ENCODE measurements at places on chromosomes 11 and 22.

GRCh38 chr22:25955323-25955722, 213.3 kb downstream of the MYO18B start:
- no peak overlapping the region for H3K4me3 ChIP-seq
- no peaks in the 10 kb centered on the region for H3K36me3 ChIP-seq
- no peak for DNase-seq
- H3K4me1 ChIP-seq, result no peaks in the 10 kb centered on the region
- no peaks in the 10 kb centered on the region for H3K27me3 ChIP-seq
- no peak overlapping the region for H3K27ac ChIP-seq

DNA sequence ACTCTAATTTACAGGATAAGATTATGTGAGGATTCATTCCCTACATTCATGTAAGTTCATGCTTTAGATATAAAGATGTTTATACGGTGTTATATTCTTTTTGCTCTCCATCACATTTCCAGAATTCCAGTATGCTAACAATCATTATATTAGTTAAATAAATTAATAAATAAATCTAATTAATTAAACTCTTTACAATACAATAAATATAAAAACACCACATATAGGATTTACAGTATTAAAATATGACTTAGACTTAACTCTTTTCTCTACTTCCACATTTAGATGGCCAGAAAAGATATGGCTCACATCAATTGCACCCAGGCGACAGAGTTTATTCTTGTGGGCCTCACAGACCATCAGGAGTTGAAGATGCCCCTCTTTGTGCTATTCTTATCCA, at the start of gene OR8U1:
Gene OR8U1 (plus strand): TSS at position 301 of the 400 bp plus-strand sequence. CDS start 0 bp downstream, at position 301.
- H3K4me3 ChIP-seq, result no peak within 1 kb of the TSS
- no peaks in the 10 kb centered on the region for H3K4me1 ChIP-seq
- H3K27ac ChIP-seq, result no peak within 1 kb of the TSS
- DNase-seq, result no peak
- H3K36me3 ChIP-seq, result no peaks in the 10 kb centered on the region

GRCh38 chr11:29435421-29435820, 581.4 kb downstream of the KCNA4 start:
- H3K27me3 ChIP-seq, result no peaks in the 10 kb centered on the region
- no peak for DNase-seq
- no peak overlapping the region for H3K27ac ChIP-seq

DNA sequence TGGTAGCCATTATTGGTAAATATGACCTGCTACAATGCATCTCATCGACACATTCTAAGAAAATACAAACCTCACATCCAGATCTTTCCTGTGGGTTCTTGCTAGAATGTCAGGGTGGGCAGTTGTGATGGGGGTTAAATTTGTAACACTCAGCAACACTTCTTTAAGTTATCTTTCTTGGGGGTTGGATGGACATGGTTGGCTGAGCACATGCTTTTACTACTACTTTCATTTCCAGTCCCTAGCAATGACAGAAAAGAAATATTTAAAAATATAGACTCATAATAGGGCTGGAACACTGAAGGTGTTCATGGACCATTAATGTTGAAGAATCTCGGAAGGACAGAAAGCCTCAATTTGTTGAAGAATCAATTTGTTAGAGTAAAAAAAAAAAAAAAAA, 57.6 kb downstream of the APOL3 start:
- H3K4me1 ChIP-seq, result no peaks in the 10 kb centered on the region
- H3K27ac ChIP-seq, result no peak overlapping the region
- DNase-seq, result no peak
- H3K4me3 ChIP-seq, result no peak overlapping the region
- H3K36me3 ChIP-seq, result no peaks in the 10 kb centered on the region

DNA sequence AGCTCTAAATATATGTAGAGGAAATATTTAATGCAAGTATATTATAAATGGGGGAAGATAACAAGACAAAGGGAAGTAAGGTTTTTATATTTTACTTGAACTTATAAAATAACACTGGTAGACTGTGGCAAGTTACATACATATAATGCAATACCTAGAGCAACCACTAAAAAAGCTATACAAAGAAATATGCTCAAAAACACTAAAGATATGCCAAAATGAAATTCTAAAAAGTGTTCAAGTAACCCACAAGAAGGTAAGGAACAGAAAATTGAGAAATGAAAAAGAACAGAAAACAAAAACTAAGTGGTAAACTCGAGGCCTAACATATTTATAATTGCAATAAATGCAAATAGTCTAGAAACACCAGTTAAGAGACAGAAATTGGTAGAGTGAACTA, 32.5 kb downstream of the BTG4 start:
- no peak for DNase-seq
- no peak overlapping the region for H3K4me3 ChIP-seq
- no peaks in the 10 kb centered on the region for H3K27me3 ChIP-seq
- H3K36me3 ChIP-seq, result no peaks in the 10 kb centered on the region

DNA sequence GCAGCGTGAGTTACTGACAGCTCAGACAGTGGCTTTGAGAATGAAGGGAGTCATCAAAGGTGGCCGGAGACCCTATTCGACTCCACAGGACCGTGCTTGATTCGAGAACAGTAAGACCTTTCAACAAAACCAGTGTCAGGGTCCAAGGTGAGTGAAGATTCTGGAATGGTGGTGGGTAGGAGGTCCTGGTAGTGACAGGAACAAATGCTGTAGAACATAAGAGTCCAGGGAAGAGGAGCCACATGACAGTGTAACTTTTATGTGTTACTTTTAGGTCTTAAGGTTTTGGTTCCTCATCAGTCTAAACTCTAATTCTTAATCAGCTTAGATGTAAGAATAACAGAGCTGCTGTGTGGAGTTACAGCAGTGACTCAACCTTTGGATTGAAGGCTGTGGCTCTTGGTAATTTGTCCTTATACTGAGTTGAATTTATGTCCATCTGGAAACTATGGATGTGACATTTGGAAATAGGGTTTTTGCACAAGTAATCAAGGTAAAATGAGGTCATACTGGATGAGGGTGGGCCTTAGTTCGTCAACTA, 1.8 kb downstream of the TBC1D22A start:
- no peak overlapping the region for H3K27ac ChIP-seq
- no peak for DNase-seq
- H3K4me1 ChIP-seq, result no peaks in the 10 kb centered on the region
- H3K4me3 ChIP-seq, result peak overlapping the region; percentile 100
- peaks cover 3% of the 10 kb centered on the region for H3K36me3 ChIP-seq

DNA sequence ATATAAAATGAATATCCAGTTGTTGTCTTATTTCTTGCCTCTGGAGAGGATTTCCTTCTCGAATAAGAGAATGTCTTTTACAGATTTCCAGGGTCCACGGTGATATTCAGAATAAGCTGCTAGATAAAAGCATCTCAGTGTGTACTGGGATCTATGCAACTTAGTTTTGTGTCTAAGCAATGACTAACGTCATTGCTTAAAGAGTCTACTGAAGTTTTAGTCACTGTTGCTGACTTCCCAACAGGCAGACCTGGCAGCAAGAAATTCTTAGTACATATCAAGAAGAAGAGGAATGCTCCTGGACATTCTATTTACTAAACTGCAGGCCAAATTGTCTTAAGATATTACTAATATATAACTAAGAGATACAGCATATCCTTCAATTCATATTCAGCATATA, 70.3 kb downstream of the SOX6 start:
- H3K4me3 ChIP-seq, result no peak overlapping the region
- no peaks in the 10 kb centered on the region for H3K27me3 ChIP-seq
- DNase-seq, result no peak
- no peaks in the 10 kb centered on the region for H3K36me3 ChIP-seq
- no peaks in the 10 kb centered on the region for H3K4me1 ChIP-seq
- H3K27ac ChIP-seq, result no peak overlapping the region

- DNase-seq, result peak; percentile 68
- H3K4me1 ChIP-seq, result no peaks in the 10 kb centered on the region
- peak overlapping the region; percentile 82 for H3K4me3 ChIP-seq
- no peaks in the 10 kb centered on the region for H3K27me3 ChIP-seq
Observed at GRCh38 chr11:45771193-45771565, 33.8 kb upstream of the SLC35C1 start.

DNA sequence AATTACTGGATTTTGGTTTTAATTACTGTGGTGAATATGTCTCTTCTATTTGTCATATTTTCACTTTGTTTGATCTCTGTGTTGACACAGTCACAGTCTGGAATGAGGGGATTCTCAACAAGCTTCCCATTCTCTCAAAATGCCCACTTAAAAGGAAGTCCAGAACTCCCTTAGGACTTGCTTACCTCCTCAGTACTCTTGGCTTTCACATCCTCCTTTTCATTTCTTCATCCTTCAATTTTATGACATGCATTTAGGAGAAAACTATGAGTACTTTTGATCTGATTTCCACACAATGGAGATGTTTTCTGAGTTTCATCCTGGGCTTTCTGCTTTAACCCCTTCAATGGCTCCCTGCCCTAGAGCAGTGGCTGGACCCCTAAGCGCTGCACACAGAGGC, 49.3 kb upstream of the FLI1 start:
- H3K36me3 ChIP-seq, result no peaks in the 10 kb centered on the region
- H3K27me3 ChIP-seq, result no peaks in the 10 kb centered on the region
- H3K27ac ChIP-seq, result no peak overlapping the region

GRCh38 chr11:62728171-62728988, at the start of gene TTC9C:
TTC9C (plus strand) TSS chr11:62728486; CDS start chr11:62728849, 363 bp downstream.
- DNase-seq, result peak; percentile 81
- H3K27ac ChIP-seq, result peak within 1 kb of the TSS; percentile 96
- peaks cover 43% of the 10 kb centered on the region for H3K36me3 ChIP-seq
- H3K4me1 ChIP-seq, result no peaks in the 10 kb centered on the region
- H3K4me3 ChIP-seq, result peak within 1 kb of the TSS; percentile 95

- H3K27ac ChIP-seq, result peak within 1 kb of the TSS; percentile 22
- no peaks in the 10 kb centered on the region for H3K4me1 ChIP-seq
- no peaks in the 10 kb centered on the region for H3K27me3 ChIP-seq
- H3K4me3 ChIP-seq, result peak within 1 kb of the TSS; percentile 96
- peaks cover 2% of the 10 kb centered on the region for H3K36me3 ChIP-seq
Observed at GRCh38 chr11:74988541-74989259, at the start of gene NEU3. NEU3 (plus strand) TSS chr11:74988933; CDS start chr11:74989061, 128 bp downstream.

DNA sequence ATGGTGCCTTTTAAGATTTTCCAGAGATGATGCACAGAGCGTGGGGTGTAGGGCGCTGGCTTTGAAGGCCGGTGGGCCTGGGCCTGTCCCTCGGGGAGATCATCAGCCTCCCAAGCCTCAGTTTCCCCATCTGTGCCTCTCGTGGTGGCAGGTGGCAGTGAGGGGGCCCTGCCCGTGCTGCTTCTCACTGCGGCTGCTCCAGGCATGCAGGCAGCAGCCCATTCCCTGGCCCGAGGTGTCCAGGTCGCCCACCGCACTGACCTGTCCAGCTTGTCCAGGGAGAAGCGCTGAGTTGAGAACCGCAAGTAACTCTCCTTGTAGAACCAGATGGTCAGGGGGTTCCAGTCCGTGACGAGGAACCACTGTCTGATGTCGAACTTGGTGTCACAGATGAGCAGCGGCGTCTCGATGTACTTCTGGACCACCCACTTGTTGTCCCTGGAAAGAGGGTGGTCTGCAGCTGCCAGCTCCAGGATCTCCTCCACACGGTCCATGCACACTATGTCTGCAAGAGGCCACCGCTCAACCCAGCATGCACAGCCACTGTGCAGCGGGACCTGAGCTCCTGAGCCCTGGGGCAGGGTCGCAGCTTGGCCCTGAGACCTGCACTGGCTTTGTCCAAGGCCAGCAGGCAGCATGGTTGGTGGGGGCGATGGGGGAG, 20.5 kb upstream of the IL17REL start:
- H3K36me3 ChIP-seq, result no peaks in the 10 kb centered on the region
- no peak overlapping the region for H3K27ac ChIP-seq
- peaks cover 2% of the 10 kb centered on the region for H3K27me3 ChIP-seq
- DNase-seq, result no peak
- no peaks in the 10 kb centered on the region for H3K4me1 ChIP-seq

Data from H9 (cell line).